ENCODE measurements at places on chromosomes 11 and 22.

DNA sequence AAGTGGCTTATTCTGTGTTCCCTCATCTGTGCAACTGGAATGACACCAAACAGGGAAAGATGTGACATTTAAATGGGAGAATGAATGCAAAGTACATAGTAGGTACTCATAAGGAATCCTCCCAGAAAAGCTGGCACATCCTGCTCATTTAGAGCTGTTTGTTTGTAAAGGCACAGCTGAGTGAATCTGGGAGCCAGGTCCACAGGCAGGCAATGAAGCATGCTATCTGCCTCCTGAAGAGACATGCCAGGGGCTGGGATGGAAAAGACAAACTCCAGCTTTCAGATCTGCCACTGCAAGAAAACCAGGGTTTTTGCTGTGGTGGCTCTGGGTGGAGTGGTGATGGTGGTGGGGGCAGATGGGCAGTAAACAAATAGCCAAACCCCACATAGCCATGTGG is 150.1 kb downstream of the TENM4 start:
- DNase-seq = no peak

- DNase-seq = no peak
These were observed 1.3 kb downstream of the CBL start for GRCh38 chr11:119207415-119207960.

GRCh38 chr11:74989260-74989638 is 516 bp downstream of the NEU3 start:
- peak; percentile 43 for DNase-seq

DNA sequence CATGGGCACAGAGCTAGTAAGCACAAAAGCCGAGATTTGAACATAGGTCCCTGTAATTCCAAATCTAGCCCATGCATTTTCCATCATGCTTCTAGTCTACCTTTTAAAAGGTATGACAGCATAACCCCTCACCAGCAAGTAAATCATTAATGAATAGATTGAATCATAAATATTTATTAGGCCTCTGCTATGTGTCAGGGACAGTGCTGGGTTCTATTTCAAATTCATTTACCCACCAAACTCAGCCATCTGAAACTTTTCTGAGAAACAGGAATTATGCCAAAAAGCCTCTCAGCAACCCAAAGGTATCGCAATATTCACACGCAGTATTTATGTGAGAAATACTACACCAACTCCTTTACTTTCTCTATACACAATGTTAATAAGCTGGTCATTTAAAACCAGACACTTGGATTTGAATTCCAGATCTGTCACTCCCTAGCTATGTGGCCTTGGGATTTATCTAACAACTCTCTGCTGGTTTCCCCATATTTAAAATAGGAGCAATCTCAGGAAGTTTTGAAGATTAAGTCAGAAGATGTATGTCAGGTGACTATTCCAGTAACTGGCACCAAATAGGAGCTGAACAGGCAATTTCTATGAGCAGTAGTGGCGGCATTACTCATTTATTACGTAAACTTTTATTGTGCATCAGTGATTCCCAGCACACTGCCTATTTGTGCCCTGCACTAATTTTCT is 191.4 kb downstream of the TENM4 start:
- DNase-seq = no peak

DNA sequence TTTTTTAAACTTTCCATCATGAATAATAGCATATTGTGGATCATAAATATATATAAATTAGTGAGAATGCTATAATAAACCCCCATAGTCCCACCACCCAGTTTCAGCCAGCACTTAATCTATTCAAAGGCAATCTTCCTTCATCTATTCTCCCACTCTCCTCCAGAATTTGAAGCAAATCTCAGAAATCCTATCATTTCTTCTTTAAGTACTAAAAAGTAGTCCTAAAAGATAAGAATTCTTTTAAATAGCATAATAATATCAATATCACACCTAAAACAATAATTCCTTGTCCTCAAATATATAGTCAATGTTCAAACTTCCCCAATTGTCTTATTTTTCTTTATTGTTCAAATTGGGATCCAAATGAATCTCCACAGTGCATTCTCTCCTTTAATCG is 24.6 kb upstream of the ROBO3 start:
- no peak for DNase-seq

DNA sequence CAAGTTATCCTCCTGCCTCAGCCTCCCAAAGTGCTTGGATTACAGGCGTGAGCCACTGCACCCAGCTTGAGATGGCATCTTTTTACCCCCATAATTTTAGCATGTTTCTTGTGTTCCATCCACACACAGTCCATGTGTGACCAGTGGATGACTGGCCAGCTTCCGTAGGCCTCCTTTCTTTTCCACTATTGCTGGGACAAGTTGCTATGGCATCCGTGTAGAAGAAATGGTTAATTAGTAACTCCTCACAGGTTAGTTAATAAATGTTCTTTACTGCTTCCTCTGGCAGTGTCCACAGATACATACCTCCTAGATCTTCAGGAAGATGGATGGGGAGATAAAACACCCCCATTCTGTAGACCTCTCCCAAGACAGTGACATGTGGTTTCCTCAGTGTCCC is 154.3 kb upstream of the RASSF10 start:
- no peak for DNase-seq

GRCh38 chr11:61782841-61783240 is 9.6 kb downstream of the TMEM258 start:
- DNase-seq = no peak

DNA sequence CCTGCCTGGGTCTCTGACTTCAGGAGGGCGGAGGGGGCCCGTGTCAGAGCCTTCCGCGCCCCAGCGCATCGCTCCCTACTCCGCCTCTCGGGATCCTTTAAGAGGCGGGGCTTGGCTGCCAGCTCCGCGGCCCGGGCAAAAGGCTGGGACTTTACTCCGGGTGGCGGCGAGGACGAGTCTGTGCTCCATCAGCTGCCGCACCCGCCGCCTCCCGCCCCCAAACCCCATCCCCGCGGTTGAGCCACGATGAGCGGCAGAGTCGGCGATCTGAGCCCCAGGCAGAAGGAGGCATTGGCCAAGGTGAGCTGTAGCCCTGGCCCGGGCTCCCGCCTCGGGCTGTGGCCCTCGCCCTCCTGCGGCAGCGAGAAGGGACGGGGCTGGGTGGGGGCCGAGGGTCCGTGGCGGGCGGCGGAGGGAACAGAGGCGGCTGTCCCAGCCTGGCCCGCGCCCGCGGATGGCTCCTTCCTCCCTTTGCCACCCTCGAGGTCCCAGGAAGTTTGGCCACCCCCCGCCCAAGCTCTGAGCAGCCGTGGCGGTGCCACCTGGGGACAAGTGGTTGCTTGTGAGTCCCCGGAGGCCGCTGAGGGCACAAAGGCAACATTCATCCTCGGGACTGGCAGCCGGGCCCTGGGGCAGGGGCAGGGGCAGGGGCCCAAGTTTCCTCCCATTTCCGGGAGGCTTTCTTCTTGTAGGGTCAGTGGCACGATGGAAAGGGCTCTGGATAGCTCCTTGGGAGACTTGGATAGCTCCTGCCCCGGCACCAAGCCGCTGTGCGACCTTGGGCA is at the start of gene SEC14L2:
Gene SEC14L2, plus strand, starts transcription at position 148 of the 785 bp plus-strand sequence. Its CDS starts 99 bp downstream, at position 247.
- peak; percentile 73 for DNase-seq

GRCh38 chr22:48858121-48858520 is 969.6 kb downstream of the BRD1 start:
- no peak for DNase-seq

GRCh38 chr11:131852757-131853156 is 482.3 kb downstream of the NTM start:
- DNase-seq = no peak

Measured in eye (tissue), 1 donor.